Thoracic aorta (tissue), 2 donors: ENCODE measurements at places on chromosomes 2 and 18.

GRCh38 chr2:88810017-88810416 lies 118.5 kb downstream of the RPIA start:
- no peak overlapping the region for H3K27ac ChIP-seq
- H3K36me3 ChIP-seq = no peaks in the 10 kb centered on the region
- no peaks in the 10 kb centered on the region for H3K4me1 ChIP-seq
- H3K4me3 ChIP-seq = no peak overlapping the region
- no peaks in the 10 kb centered on the region for H3K27me3 ChIP-seq

GRCh38 chr18:46224181-46224775 lies 120.1 kb downstream of the HAUS1 start:
- H3K36me3 ChIP-seq = no peaks in the 10 kb centered on the region
- DNase-seq = no peak

GRCh38 chr18:12589448-12589847 lies 68.5 kb downstream of the SPIRE1 start:
- no peak for DNase-seq
- H3K27me3 ChIP-seq = no peaks in the 10 kb centered on the region
- no peak overlapping the region for H3K27ac ChIP-seq
- H3K4me3 ChIP-seq = no peak overlapping the region

DNA sequence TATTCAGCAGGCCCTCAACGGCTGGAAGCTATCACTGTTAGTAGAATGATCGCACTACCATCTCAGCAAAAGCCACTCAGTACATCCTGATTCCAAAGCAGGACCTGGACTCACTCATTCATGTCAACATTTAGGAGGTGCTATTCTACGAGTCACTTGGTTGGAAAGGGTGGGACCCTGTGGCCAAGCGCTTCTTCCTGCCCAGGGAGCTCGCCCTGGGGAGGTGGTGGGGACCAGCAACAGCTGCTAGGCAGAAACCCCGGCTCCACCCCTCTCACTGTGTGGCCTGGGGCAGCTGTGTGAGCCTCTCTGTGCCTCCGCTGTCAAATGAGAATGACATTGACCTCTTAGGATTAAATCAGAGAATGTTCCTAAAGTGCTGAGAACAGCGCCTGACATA lies 231.4 kb downstream of the EIPR1 start:
- no peaks in the 10 kb centered on the region for H3K36me3 ChIP-seq
- no peak overlapping the region for H3K27ac ChIP-seq
- no peaks in the 10 kb centered on the region for H3K4me1 ChIP-seq
- DNase-seq = no peak

DNA sequence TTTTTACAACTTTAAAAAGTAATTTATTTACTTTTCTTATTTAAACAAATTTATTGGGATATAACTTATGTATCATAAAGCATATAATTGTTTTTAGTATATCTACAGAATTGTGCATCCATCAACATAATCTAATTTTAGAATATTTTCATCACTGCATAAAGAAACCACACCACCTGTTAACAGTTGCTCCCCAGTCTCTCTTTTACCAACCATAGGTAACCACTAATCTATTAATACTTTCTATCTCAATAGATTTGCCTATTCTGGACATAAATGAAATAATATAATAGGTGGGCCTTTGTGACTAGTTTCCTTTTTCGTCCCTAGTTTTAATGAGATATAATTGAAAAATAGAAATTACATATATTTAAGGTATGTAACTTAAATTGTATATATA lies 90.6 kb downstream of the ADAM23 start:
- H3K36me3 ChIP-seq = no peaks in the 10 kb centered on the region
- no peak overlapping the region for H3K27ac ChIP-seq
- H3K27me3 ChIP-seq = no peaks in the 10 kb centered on the region
- H3K4me3 ChIP-seq = no peak overlapping the region
- no peaks in the 10 kb centered on the region for H3K4me1 ChIP-seq
- no peak for DNase-seq

DNA sequence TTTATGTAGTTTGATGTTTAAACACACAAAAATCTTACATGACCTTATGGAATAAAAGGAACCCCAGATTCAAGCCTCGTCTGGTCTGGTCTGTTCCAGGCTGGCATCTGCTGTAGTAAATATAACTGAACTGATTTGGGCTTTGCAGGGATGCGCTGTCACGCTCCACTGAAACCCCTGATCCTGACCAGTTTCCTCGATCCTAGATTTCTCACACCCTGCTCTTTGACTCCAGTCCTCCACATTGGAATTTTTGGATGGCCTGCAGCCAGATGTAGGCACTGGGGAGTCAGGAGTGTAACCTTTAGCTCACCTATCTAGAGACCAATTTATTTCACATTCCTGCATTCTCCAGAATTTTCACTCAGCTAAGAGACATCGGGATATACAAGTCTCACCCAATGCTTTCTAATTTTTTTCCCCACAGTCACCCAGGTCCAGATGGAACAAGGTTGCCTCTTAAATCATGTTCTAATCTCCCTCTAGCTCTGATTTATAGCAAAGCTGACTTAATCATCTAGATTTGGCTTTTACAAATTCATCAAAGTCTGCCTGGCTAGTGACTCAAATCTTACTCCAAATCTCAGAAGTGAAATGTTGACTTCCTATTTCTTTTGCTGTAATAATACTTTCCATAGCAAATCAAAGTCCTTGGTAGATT lies 219.6 kb downstream of the CD226 start:
- no peaks in the 10 kb centered on the region for H3K27me3 ChIP-seq
- H3K4me3 ChIP-seq = no peak overlapping the region
- H3K27ac ChIP-seq = no peak overlapping the region
- H3K36me3 ChIP-seq = no peaks in the 10 kb centered on the region
- peaks cover 4% of the 10 kb centered on the region for H3K4me1 ChIP-seq

- no peak overlapping the region for H3K27ac ChIP-seq
- H3K36me3 ChIP-seq = no peaks in the 10 kb centered on the region
- no peak overlapping the region for H3K4me3 ChIP-seq
Measured at GRCh38 chr2:224922142-224922727, 120.0 kb downstream of the DOCK10 start.

- DNase-seq = no peak
- H3K27ac ChIP-seq = no peak overlapping the region
- H3K4me3 ChIP-seq = no peak overlapping the region
Measured at GRCh38 chr18:44719519-44720060, 38.9 kb downstream of the SETBP1 start.
